ENCODE measurements at places on chromosomes 13 and 19. TPM values are rescaled to one million over a fixed set of nuclear protein-coding genes. Genes with fewer than 3 reads are reported as not detected.

Gene EPSTI1
- 7.4 TPM for total RNA-seq

Gene HCN2
- 0.34 TPM for total RNA-seq

Gene IGFL1
- not detected for total RNA-seq

Gene SIGLEC9
- total RNA-seq, result not detected

Gene TEX101
- total RNA-seq, result not detected

Gene TMEM86B
- 12.0 TPM for total RNA-seq

Gene CTXN1
- 114 TPM for total RNA-seq

Gene SIGLEC8
- total RNA-seq, result not detected

Gene TUBA3C
- total RNA-seq, result not detected

Gene CYP2F1
- total RNA-seq, result not detected

Gene PDX1
- 303 TPM for total RNA-seq

Gene ATXN8OS
- total RNA-seq, result not detected

Gene EPS8L1
- total RNA-seq, result 14.4 TPM
